ENCODE measurements at places on chromosomes 4 and X. TPM values are rescaled to one million over a fixed set of nuclear protein-coding genes. Genes with fewer than 3 reads are reported as not detected.

MTNR1A gene
- not detected for total RNA-seq

CFAP99 gene
- total RNA-seq: not detected

CYBB gene
- total RNA-seq: not detected

SASH3 gene
- total RNA-seq: not detected

PARM1 gene
- 0.15 TPM for total RNA-seq

NPY1R gene
- not detected for total RNA-seq

S100P gene
- total RNA-seq: not detected

BTK gene
- not detected for total RNA-seq

BGN gene
- 14.0 TPM for total RNA-seq

RAB40A gene
- not detected for total RNA-seq

RHOH gene
- not detected for total RNA-seq

PCDH19 gene
- not detected for total RNA-seq
